Adrenal gland (tissue), 19 donors: ENCODE measurements at places on chromosomes 4 and X. TPM values are rescaled to one million over a fixed set of nuclear protein-coding genes. Genes with fewer than 3 reads are reported as not detected.

GRCh38 chrX:18875256-18875878 is 108.5 kb downstream of the PHKA2 start:
- H3K27me3 ChIP-seq = no peaks in the 10 kb centered on the region
- H3K27ac ChIP-seq = no peak overlapping the region
- H3K4me1 ChIP-seq = peaks cover 8% of the 10 kb centered on the region

GRCh38 chr4:51894059-51894645 is 51.2 kb downstream of the DCUN1D4 start:
- H3K27ac ChIP-seq = no peak overlapping the region
- H3K36me3 ChIP-seq = peaks cover 17% of the 10 kb centered on the region
- no peak overlapping the region for H3K4me3 ChIP-seq
- DNase-seq = no peak
- H3K4me1 ChIP-seq = no peaks in the 10 kb centered on the region
- H3K27me3 ChIP-seq = no peaks in the 10 kb centered on the region

- H3K4me1 ChIP-seq = peaks cover 10% of the 10 kb centered on the region
- no peak for DNase-seq
- H3K27ac ChIP-seq = no peak overlapping the region
- no peaks in the 10 kb centered on the region for H3K36me3 ChIP-seq
Measured at GRCh38 chr4:150167054-150167453, 88.8 kb downstream of the DCLK2 start.

IBSP gene
- total RNA-seq = not detected

DNA sequence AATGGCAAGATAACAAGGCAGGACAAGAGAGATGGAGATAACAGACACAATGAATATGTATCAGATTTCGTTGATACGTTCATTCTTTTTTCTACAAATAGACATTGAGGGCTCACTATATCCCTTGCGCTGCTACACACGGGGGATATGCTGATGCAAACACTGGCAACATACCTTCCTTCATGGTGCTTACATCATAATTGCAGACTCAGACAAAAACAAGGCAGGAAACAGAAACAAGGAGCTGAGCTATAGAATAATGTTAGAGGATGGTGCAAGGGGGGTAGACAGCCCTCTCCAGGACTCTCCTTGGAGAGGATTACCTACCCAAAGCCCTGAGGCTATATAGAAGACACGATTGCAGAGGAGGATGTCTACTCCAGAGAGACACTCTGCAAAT is 1069.5 kb downstream of the DMD start:
- H3K4me3 ChIP-seq = no peak overlapping the region
- H3K4me1 ChIP-seq = no peaks in the 10 kb centered on the region
- H3K36me3 ChIP-seq = no peaks in the 10 kb centered on the region
- no peaks in the 10 kb centered on the region for H3K27me3 ChIP-seq
- DNase-seq = no peak
- no peak overlapping the region for H3K27ac ChIP-seq

- no peak overlapping the region for H3K27ac ChIP-seq
- H3K4me1 ChIP-seq = no peaks in the 10 kb centered on the region
- DNase-seq = no peak
- H3K36me3 ChIP-seq = no peaks in the 10 kb centered on the region
- no peaks in the 10 kb centered on the region for H3K27me3 ChIP-seq
Measured at GRCh38 chr4:97819294-97819693, 324.0 kb downstream of the STPG2 start.

PGRMC1 gene
- 229 TPM for total RNA-seq

AKAP4 gene
- not detected for total RNA-seq

- no peaks in the 10 kb centered on the region for H3K27me3 ChIP-seq
- DNase-seq = no peak
- no peaks in the 10 kb centered on the region for H3K36me3 ChIP-seq
- H3K27ac ChIP-seq = no peak overlapping the region
- no peak overlapping the region for H3K4me3 ChIP-seq
Measured at GRCh38 chr4:22192084-22192511, 243.5 kb upstream of the KCNIP4 start.

DNA sequence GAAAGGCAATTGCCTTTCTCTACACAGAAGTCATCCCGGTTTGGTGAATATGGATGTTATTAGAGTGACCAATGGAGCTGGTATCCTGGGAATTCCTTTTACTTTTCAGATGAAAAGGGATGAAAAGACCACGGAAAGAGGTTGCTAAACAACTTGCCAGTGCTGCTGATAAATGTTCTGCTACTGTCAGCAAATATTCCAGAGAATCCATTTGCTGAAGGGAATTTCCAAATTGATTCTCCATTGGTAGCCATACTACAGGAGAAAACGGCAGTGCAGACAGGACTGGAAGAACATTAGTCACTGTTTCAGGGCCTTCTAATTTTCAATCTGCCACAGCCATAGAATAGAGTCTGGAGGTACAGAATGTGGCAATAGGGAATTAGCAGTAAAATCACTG is 451.5 kb downstream of the PCDH11X start:
- DNase-seq = no peak
- no peaks in the 10 kb centered on the region for H3K4me1 ChIP-seq
- no peaks in the 10 kb centered on the region for H3K27me3 ChIP-seq
- H3K27ac ChIP-seq = no peak overlapping the region

NFKB1 gene
- total RNA-seq = 37.6 TPM
